Urinary bladder (tissue), 4 donors: ENCODE measurements at places on chromosomes 11 and 22. TPM values are rescaled to one million over a fixed set of nuclear protein-coding genes. Genes with fewer than 3 reads are reported as not detected.

DNA sequence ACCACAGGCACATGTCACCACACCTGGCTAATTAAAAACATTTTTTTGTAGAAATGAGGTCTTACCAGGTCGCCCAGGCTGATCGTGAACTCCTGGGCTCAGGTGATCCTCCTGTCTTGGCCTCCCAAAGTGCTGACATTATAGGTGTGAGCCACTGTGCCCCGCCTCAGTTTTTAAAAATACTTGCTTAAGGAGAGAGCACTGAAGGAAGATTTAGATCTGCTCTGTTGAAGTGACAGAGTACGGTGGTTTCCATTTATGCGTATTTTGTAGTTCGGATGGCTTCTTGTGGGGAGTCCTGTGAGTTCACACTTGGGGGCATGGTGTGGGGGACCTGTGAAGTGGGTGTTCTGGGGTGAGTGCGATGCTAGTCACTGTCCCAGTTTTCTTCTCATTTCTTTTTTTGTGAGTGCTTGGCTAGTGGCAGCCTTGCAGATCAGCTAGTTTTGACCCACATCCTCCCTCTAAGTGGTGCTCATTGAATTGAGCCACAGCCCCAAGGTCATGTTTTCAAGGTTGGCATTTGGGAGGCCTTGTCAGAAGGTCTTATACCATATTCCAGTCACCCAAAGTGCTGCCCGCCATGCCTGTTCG is 31.5 kb downstream of the PTPRJ start:
- no peak for DNase-seq

Gene NCF4
- polyA plus RNA-seq: 11.9 TPM

DNA sequence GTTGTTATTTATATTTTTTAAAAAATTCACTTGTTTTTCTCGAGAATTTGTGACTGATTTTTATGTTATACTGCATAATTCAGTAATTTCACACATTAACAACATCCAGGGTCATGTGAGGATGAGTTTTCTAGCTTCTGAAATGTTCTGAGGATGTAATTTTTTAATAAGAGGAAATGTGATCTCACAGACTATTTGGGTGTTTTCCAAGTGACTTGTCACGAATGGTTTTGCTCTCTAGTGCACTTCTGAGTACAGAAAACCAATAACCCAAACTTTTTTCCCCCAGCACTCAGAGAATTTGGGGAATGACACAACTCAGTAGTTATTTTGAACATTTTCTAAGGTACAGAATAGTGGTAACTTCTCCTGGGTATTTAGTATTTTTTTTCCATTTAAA is 821.1 kb upstream of the ARHGAP42 start:
- no peak for DNase-seq

Gene VSIG10L2
- polyA plus RNA-seq: 0.08 TPM

DNA sequence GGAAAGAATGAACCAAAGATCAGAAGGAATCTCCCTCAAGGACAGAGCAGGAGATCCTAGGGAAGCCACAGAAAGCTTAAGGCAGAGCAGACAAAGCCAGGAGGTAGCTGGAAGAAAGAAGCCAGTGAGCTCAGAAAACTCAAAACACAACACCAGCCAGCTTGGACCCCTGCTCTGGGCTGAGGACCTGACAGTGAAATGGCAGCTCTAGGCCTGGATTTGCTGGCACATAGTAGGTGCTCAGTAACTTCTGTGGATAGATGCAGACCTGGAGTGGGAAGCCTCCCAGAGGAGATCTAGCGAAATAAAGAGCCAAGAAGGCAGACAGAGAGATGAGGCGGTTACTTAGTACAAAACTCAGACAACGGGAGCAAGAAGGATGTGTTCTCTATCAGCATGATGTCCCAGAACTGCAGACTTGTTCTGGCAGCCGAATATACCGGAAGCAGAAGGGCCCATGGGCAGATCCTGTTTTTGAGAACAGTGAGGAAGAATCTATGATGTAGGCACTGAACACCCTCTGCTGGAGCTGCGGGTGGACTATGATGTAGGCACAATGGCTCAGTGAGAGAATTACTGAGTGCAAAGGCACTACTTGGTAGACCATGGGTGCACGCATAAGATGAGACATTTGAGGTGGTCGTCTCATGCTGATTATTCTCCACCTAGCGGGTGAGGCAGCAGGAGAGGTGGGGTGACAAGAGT is 4.8 kb downstream of the ROBO4 start:
- no peak for DNase-seq

DNA sequence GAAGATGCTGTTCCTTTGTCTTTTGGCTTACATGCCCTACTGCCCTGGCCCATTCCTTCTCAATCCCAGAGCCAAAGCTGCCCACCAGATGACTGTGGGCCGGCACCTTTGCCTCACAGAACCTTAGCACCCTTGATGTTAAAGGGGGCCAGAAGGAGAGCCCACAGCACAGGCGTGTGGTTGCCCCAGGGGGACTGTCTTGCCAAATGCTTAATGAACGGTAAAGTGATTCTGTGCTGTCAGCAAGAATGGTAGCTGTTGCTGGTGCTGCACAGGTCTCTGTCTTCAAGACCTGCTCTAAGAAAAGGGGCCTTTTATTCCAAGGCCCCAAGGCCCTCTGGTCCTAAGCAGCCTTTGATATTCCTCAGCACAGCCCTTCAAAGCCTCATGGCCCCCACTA is 113.3 kb downstream of the MORC2 start:
- DNase-seq: no peak

Gene CYB5R2
- 17.7 TPM for polyA plus RNA-seq

Gene CBLIF
- not detected for polyA plus RNA-seq

GRCh38 chr22:41478473-41478872 is 9.6 kb downstream of the ACO2 start:
- no peak for DNase-seq

Gene CHRNA10
- polyA plus RNA-seq: 0.68 TPM

GRCh38 chr22:40462195-40462984 is 92.0 kb downstream of the SGSM3 start:
- DNase-seq: no peak

DNA sequence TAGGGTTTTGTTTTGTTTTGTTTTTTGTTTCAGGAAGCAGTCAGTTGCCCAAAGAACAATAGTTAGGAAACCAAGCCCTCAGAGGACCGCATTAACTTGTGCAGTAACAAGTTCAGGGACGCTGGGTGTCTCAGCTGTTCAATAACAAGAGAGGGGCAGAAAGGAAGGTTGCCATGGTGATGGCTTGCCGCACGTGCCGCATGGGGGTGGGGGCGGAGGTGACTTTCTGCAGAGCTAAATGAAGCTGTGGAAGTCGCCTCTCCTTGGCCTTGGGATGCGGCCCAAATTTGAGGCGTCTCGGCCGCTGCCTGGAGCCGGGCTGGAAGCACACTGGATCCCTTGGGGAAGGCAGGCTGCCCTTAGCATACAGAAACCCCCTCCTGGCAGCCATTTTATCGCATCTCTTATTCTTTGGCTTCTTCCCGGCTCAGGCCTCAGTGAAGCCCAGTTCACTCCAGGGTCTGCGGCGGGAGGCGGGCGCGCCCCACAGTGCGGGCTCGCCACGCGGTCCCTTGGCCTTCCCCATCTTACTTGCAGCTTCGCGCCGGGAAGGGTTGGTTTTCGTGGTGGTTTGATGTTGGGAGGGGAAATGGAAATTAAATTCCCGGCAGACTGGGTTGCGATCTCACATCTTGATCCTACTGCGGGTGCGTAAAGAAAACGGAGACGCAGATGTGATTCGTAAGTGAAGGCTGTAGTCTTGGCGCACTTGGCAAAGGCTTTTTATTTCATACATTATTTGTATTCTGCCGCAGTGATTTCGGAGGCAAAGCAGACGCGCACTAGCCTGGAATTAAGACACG is 94.3 kb downstream of the SLC17A6 start:
- DNase-seq: peak; percentile 59

DNA sequence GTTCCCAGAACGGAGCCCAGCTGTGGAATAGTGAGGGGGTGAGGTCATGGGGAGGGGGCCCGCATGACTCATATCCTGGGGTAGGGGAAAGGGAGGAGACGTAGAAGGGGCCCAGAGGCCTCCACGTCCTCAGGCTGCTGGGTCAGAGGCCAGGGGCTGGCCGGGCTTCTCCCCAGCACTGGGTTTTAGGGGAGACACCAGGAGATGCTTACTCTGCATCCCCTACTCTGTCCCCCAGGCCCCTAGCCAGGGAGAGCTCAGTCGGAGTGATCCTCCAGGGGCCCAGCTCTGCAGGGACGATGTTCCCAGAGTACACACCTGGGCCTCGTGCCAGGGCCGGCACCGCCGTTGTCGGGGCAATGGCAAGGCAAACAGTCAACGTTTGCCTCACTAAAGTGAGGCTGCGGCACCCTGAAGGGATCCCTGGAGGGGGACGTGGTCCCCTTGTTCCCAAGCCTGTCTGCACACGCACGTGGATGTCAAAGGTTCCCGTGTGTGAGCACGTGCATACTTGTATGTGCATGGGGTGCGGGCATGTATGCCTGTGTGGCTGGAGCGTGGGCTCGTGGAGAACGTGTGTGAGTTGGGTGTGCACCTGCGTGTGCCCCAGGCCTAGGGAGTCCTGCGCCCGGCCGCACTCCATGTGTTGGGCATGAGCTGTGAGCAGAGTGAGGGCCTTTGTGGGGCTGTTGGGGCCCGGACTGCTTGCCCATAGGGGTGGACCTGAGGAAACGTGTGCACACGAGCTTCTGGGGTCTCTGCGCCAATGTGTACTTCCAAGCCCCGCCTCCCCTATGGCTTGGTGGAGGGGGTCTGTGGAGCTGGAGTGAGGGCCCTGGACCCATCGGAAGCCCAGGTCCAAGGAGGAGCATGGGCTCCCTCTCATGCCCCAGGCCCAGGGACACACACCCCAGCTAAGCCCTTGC is 14.2 kb downstream of the PRR33 start:
- DNase-seq: no peak

GRCh38 chr11:119525180-119525866 is 102.4 kb upstream of the THY1 start:
- no peak for DNase-seq

Gene SIAE
- polyA plus RNA-seq: 11.6 TPM

GRCh38 chr11:117875382-117876058 is 938 bp downstream of the FXYD6 start:
- DNase-seq: no peak

GRCh38 chr11:48141475-48142122 is 75.0 kb upstream of the OR4B1 start:
- no peak for DNase-seq

Gene NRXN2
- 30.5 TPM for polyA plus RNA-seq

GRCh38 chr11:122584670-122585069 is 70.9 kb upstream of the UBASH3B start:
- no peak for DNase-seq
